ENCODE measurements at places on chromosomes 1 and 21.
A peak's percentile ranks its signal among the peaks of the same experiment; 100 is the strongest.

DNA sequence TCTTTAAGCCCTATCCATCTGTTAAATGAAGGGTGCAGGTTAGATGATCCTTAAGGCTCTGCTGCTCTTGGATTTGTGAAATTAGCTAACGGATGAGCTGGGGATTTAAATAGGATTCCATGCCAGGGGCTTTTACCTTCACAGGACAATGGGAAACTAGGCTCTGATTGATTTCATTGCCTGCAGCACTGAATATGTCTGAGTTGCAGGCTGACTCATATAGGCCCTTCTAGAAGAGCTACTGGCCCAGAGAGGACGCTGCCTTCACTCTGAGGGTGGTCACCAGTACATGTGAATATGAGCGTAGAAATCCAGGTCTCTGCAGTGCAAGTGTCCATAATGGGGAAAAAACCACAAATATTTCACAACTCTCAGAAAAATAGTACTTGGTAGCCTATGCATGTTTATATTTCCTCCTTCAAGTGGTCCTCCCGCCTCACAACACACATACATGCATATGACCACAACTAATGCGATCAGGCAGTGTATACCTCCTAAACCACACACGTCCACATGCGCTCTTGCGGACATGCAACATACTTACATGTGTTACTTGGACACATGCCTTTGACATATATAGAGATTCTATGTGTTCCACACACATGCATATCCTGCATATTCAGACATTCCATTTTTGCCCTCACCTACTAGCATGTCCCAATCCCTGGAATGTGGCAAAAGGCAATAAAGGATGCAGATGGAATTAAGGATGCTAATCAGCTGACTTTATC, 233.8 kb upstream of the JUN start:
- DNase-seq: no peak

DNA sequence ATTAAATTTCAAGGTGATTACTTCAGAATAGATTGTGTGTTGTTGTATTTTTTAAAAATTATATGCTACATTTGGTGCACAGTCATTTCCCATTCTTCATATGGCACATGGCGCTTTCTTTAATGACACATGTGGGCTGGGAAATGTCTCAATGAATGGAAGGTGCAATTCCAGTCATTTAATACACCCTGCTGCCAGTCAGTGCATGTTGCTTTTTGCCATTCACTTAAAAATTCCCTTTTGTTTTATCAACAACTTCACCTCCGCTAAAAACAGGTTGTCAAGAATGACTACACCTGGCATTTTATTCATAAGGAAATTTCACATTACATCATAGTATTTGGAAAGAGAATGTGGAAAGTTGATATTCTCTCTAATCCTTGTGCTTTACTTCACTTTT, 716.4 kb upstream of the ADAMTS5 start:
- no peak for DNase-seq

- DNase-seq: no peak
Observed at GRCh38 chr1:48492392-48492791, 20.4 kb upstream of the SPATA6 start.

- DNase-seq: no peak
Observed at GRCh38 chr1:171628225-171628624, 6.2 kb downstream of the MYOCOS start.

GRCh38 chr21:46121286-46122221, 23.6 kb downstream of the COL6A2 start:
- no peak for DNase-seq

- no peak for DNase-seq
Observed at GRCh38 chr1:45679123-45679522, 7.2 kb downstream of the GPBP1L1 start.

GRCh38 chr1:18578271-18578670, 52.4 kb upstream of the PAX7 start:
- DNase-seq: no peak

- DNase-seq: no peak
Observed at GRCh38 chr1:156098784-156099183, 15.7 kb upstream of the LMNA start.

DNA sequence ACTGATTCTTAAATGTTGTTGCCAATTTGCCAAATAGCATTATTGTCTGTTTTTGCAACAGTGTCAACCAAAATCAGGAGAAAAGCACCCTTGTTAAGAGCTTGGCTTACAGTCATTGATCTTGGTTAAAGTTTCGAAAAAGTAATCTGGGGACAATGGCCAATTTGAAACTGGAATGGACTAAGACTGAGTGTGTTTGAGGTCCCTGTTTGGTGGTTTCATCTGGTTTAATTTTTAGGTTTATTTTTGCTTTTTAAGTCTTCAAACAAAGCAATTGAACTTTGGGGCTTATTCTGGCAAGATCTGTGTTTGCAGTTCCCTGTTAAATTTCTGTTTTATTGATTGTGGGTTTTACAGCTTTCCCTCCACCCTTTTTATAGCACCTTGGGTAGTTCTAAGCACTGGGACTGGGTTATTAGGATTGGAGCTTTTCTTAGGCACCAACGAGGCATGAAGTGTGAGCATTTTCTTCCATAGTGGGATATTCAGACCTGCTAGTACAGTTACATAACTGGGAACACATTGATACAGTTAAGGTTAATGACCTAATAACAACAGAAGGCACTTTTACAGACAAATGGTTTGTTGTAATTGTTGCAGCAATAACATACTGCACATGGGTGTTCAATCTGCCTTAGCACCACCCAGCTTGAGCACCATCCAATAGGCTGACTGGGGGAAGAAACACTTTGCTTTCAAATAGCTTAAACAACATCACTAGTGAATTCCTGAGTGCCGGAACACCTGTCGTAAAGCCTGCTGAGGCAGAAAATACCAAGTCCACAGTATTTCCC, 40.6 kb upstream of the MAP10 start:
- DNase-seq: peak; percentile 31

DNA sequence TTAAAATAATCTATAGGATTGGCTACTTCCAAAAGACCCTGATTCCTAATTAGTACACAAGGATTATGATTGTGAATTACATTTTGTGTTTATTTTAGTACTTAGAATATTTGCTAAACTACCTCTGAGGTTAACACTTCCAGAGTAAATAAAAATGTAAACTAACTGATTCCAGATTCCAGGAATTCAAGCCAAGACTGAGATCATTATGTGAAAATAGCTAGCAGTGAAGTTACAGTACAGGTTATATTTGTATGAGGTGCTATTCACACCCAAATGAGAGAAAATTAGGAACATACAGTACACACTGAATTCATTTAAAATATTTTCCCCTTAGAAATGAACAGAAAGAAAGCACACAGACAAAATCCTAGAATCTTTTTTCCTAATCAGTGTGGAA, 28.8 kb downstream of the TTLL7 start:
- DNase-seq: no peak

- DNase-seq: no peak
Observed at GRCh38 chr1:224203243-224204016, 20.4 kb downstream of the DEGS1 start.

DNA sequence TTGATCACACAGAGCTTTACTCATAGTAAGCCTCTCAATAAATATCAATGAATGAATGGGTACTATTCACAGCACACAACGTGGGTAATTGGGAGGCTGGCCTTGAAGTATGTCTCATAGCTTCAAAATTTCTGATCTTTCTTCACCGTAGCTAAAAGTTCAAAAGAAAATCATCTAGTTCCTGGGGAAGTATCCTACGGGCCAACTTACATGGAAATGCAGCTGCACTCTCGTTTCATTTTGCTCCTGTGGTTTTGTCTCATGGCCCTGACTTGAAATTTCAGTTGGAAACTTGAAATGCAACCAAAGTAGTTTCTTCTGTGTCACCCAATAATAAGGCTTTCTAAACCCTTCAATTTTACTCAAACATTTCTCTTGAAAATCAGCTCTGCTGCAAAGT, 76.1 kb upstream of the CNIH3 start:
- DNase-seq: no peak

GRCh38 chr1:31701091-31701736, 2.6 kb downstream of the COL16A1 start:
- DNase-seq: peak; percentile 16

DNA sequence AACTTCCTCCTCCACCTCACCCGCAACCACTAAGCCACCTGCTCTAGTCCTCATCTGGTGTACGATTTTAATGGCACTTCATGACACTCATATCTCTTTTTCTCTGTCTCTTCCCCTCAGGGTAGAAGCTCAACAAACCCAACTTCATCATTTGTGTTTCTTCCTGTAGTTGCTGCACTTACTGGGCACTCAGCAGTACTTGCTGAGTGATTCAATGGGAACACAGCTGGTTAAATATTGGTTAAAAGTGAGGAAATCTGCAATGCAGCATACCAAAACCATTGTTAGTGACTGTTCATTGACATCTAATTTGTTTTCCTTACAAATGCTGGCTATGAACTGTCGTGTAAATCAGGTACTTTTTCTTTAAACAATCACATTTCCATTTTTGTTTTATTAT, 541.1 kb upstream of the PRMT6 start:
- peak; percentile 89 for DNase-seq

GRCh38 chr1:223794136-223794880, 51.4 kb downstream of the TP53BP2 start:
- no peak for DNase-seq

DNA sequence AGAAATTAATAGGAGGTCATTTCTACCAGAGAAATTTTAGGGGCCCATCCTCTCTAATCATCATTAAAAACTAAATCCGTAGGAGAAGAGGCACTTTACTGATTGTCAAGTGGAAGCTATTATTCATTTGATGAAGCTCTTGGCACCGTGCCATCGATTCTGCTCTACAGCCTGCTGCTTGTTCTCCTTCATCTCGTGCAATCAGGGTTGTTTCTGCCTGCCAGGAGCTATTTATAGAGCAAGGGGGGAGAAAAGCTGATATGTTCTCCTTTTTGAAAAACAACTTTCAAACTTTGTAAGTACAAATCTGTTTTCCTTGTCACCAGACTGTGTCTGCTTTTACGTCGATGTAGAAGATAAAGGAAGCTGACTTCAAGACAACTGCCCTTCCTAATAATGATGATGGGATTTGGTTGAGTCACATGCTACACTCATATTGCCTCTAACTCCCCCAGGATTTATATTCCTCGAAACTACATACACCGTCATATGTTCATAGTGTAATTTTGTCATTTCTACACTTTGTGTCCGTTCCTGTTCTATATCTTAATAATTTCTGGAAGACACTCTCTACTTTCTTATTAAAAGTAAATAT, 169.6 kb upstream of the LHX8 start:
- DNase-seq: peak; percentile 99

DNA sequence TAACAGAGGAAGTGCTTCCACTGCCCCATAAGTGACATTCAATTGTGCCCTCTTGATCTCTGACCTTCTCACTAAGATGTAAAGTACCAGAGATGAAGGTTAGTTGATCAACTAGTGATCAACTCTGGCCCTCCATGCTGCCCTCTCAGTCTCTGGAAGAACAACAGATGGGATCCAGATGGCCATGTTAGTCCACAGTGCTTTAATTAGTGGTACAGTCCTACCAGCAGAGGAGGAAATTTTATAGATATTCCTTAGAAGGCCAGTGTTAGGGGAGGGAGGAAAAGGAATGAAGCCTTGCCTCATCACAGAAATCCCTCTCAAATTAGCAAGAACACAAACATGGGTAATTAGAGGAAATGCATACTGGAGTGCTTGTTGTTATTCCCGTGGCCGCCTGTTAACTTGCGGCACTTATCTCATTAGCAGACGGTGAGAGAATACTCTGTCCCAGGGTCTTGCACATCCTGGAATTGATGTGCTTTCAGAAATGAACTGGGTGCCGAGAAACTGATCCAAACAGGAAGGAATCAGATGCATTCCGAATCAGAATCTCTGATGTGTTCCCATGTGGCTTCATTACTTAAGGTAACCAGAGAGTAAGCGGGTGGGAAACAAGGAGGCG, 91.1 kb upstream of the RGS4 start:
- DNase-seq: no peak

- no peak for DNase-seq
Observed at GRCh38 chr21:33386222-33386784, 16.9 kb upstream of the IFNGR2 start.

GRCh38 chr21:19540287-19540686, 1136.7 kb upstream of the TMPRSS15 start:
- DNase-seq: no peak

DNA sequence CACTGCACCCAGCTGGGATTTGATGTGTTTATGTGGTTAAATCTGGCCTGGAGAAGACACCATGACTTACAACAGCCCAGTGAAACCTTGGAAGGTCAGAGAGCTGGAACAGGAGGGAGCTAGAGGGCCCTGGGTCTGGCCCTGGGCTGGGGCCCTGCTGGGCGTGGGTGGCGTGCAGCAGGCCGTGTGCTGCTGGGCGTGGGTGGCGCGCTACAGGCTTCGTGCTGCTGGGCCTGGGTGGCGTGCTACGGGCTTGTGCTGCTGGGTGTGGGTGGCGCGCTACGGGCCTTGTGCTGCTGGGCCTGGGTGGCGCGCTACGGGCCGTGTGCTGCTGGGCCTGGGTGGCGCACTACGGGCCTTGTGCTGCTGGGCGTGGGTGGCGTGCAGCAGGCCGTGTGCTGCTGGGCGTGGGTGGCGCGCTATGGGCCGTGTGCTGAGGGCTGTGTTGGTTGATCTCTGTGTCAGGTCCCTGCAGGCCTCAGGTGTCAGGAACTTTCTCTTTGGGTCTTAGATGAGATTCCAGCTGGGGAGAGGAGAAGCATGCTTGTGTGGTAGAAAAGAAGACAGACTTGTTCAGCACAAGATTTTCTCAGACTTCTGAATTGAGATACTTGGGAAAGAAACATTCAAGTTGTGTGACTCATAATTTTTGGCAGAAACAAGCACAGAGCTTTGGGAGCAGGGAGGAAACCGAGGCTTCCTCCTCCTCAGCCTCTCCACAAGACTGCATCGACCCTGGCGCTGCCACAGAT, 66.0 kb downstream of the COL18A1 start:
- no peak for DNase-seq

DNA sequence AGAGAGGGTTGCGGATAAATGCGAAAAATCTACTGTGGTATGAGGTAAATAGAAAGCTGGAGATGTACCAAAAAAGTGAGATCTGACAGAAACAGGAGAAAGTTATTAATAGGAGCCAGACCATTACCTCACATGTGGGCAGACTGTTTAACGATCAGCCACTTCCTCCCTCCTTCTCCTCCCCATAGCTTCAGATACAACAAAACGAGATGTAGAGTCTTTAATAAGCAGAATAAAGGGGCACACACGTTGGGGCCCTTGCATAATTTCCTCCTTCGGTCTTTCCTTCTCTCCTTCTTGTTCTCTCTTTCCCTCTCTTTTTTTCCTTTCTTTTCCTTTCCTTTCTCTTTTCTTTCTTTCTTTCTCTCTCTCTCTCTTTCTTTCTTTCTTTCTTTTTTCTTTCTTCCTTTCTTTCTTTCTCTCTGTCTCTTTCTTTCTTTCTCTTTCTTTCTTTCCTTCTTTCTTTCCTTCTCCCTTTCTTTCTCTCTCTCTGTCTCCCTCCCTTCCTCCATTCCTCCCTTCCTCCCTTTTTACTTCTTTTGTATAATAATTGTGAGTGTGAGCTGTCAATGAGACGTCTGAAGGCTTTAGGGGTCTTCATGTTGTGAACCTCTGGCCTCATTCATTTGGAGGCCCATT, 242.1 kb downstream of the GRIK1 start:
- no peak for DNase-seq

GRCh38 chr1:175167861-175168260, 24.7 kb downstream of the KIAA0040 start:
- DNase-seq: no peak
